ENCODE measurements at places on chromosomes 7 and 10.
A peak's percentile ranks its signal among the peaks of the same experiment; 100 is the strongest.

DNA sequence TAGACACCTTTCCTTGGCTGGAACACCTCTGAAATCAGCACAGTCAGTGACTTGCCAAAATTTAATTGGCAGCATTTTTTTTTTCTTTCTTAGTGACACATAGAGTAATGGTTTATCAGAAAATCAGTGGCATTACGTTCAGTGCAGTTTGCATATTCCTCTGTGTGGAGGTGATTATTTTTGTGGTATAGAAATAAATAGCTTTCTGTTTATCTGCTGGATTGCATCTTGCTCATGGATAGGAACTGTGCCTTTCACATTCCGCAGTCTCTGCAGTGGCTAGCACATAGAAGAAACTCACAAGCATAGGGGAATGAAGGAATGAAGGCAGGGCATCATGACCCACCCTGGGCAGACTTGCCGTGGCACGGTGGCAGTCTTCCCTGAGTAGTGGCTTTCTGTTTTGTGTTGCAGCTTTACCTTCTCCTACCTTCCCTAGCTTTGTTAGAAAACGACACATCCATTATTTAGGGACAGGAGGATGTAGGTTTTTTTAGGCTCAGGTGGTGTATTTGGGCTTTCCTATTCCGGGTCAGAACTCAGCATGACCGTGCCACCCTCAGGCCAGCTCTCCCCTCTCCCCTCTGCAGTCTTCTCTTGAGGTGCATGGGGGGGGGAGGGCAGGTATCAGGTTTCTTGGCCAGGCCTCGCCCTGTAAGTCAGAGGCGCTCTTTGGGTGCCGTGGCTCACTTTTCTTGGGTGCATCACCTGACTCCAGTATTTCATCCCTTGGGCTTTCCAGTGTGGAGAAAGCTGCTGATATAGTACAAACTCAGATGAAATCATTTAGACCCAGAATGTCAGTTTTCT is 112.5 kb upstream of the GJD4 start:
- DNase-seq = no peak

DNA sequence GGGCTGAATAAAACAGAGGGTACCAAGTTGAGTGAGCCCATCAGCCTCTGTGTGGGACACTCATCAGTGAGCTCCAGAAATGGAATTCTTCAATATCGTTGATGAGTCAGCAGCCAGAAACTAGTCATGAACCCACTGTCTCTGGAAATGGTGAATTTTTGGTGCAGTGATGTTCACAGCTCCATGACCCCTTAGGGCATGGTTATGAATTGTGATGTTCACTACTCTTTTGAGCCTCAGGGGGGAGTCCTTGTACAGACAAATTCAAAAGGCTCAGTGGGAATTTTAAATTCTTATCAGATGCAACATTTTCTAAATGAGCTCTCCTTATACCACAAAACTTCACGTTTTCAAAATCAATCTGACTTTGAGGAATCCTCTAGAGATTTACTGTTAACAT is 335.7 kb downstream of the PHTF2 start:
- DNase-seq = peak; percentile 91

DNA sequence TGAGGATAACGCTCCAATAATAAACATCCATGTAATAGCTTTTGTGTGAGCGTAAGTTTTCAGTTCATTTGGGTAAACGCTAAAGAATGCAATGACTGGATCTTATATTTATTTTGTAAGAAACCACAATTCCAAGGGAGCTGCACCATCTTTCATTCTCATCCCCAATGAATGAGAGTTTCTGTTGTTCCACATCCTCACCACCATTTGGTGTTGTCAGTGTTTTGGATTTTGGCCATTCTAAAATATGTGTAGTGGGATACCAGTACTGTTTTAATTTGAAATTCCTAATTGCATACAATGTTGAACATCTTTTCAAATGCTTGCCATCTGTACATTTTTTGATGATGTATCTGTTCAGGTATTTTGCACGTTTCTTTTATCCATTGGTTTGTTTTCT is 50.9 kb upstream of the SEMA3D start:
- peak; percentile 84 for DNase-seq

DNA sequence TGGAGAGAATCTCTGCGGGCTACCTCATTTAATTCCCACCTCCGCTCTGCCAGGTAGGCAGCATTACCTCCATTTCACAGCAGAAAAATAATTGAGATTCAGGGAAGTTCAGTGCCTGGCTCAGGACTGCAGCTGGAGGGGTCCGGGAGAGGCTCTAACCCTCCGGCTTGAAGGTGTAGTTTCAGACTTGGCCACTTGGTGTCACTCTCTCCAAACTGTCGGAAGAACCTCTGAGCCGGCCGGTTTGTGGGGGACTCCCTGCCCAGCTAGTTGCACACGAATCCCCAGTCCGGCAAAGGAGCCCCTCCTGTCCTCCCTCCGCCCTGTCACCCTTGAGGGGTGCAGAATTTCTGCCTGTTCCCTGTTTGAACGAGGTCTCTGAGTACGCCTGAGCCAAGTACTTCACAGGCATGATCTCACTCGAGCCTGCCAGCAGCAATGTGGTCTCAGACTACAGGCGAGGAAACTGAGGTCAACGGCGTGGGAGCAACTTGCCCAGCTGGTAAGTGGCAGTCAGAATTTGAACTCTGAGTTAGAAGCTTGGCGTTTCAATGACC is 144.7 kb upstream of the ZNF716 start:
- no peak for DNase-seq

- DNase-seq = no peak
Observed at GRCh38 chr7:158676906-158677305, 27.7 kb downstream of the NCAPG2 start.

GRCh38 chr7:33714208-33714607 is 191.1 kb upstream of the BMPER start:
- DNase-seq = no peak

- DNase-seq = no peak
Observed at GRCh38 chr7:110994028-110994967, 96.6 kb upstream of the LRRN3 start.

GRCh38 chr10:131777162-131777561 is 123.6 kb upstream of the PPP2R2D start:
- DNase-seq = no peak

DNA sequence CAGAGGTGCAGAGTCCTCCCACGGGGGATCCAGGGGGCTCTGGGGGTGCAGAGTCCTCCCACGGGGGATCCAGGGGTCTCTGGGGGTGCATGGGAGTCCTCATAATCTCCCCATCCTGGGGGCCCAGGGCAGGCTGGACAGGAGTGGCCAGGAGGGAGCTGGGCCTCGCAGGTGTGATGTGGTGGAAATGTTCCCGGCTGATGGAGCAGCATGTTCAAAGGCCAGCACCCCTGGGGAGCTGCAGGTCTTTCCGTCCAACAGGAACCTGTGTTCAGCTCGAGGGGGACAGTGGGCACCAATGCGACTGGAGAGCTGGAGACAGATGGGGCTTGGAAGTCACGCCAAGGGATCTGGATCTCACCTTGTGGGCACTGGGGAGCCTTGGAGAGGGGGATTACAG is 38.5 kb upstream of the PSMG3 start:
- DNase-seq = no peak

GRCh38 chr7:105916603-105917002 is 40.2 kb upstream of the ATXN7L1 start:
- DNase-seq = peak; percentile 49

DNA sequence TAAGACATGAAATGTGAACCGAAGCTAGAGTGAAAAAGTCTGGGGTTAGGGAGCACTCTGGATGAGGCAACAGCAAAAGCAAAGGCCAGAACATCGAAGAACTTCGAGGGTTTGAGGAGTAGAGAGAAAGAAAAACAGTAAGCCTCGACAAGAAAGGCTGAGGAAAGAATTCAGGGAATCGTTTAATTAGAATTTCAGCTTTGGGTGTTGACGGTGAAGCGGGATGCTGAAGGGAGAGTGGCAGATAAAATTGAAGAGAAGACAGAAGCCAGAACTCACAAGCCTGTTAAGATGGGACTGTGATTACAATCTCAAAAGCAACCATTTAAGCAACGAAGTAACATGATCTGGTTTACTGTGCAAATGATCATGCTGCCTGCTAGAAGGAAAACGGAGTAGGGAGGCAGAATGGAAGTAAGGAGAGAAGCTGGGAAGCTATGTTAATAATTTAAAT is 2.1 kb downstream of the TRDMT1 start:
- peak; percentile 57 for DNase-seq

GRCh38 chr7:92723943-92724342 is 112.4 kb downstream of the CDK6 start:
- DNase-seq = no peak

DNA sequence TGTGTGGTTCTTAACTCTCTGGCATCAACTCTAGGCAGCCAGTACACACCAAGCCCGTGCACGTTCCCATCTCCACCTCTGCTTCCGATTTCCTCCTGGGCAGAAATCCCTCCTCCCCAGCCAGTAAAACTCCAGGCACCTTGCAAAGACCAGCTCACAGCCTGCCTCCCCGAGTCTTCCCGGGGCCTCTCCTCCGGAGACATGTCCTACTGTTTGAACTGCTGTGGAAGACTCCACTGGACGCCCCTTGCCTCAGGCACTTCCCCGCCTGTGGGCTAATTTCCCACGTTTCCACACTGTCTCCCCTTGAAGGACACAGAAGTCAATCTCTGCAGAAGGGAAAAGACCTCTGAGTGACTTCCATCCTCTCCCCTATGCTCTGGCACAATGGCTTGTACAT is 210.7 kb upstream of the FRMD4A start:
- no peak for DNase-seq

DNA sequence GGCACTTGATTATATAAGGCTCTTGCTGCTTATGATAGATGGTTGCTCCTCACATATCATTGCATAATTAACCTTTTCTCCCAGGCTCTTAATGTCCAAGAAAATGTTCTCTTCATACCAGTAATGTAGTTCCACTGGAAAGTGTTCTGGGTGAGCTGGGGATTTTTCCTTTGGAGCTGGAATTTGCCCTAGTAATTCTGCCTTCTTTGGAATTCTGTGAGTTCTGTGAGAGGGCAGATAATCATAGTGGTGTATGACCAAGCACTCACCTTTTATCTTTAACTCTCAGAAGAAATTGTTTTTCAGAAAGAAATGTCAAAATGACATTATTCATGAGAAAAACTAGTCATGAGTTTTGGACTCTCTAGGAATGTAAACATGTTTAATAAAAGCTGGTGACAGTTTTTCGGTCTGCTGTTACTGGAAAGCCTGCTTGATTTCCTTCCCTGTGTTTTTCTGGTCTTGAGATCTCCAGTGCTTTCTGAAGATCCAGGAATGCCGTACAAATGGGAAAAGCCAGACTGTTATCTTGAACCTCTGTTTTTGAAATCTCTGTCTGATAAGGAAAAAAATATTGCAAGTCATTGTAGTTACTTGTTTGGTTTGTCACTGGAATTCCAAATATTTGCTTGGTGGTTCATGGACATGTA is 148.3 kb upstream of the PRPS1L1 start:
- peak; percentile 5 for DNase-seq

DNA sequence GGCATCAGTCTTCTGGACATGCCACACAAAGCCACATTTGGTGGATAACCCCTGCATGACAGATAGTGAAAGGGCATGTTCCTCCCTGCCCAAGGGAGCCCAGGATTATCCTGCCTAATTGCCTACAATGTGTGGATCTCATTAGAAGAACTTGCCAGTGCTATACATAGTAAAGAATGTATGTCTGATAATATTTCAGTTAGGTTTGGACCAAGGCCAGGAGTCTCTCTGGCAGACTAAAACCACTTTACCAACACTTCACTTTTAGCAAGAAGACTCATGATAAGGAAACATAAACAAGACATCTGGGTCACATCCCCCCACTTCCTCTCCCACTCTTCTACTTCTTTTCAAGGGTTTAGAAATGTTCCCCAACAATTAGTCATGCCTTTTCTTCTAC is 196.7 kb downstream of the MTERF1 start:
- peak; percentile 88 for DNase-seq

GRCh38 chr10:131144711-131145375 is 166.7 kb downstream of the TCERG1L start:
- DNase-seq = no peak

GRCh38 chr10:51488766-51489408 is 210.5 kb downstream of the CSTF2T start:
- DNase-seq = no peak

- DNase-seq = no peak
Observed at GRCh38 chr7:143314127-143314526, 1.8 kb upstream of the CLCN1 start.

DNA sequence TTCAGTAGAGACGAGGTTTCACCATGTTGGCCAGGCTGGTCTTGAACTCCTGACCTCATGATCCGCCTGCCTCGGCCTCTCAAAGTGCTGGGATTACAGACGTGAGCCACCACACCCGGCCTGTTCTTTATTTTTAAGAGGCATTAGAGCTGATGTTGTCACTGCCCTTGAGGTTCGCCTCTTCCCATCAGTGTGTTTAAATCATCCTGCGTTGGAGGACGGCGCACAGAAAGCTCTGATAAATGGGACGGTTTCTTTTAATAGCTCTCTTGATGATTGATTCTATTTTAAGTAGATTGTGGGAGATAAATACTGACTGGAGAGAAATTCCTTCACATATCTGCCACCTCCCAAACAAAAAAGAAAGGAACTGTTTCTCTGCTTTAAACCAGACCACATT is 29.0 kb downstream of the UPP1 start:
- DNase-seq = no peak

DNA sequence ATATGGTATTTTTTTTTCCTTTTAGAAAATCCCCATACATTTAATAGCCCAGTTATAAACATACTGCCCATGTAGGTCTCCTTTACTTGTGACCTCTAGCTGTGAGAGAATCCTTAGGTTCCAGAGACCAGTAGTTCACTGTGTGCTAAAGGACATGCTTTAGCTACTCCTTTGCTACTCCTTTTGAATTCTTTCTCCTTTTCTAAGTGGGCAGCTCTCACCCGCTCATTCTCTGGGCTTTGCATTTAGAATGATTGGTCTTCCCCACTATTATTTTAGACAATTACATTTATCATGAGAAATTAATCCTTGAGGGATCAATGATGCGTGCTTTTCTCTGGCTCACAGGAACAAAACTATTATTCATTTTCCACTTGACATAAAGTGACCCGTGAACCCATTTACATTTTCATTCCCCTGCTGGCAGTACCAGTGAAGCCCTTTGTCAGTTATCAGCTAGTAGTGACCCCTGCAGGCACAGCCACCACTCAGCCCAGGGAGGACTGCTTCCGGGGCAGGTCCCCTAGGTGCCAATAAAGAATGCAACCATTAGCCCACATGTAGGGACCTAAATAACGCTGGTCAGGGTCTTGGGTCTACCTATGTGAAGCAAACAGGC is 844.3 kb downstream of the CNTNAP2 start:
- no peak for DNase-seq

Measured in fibroblast of skin of scalp (primary cell).